ENCODE measurements at places on chromosomes 2 and 18.

DNA sequence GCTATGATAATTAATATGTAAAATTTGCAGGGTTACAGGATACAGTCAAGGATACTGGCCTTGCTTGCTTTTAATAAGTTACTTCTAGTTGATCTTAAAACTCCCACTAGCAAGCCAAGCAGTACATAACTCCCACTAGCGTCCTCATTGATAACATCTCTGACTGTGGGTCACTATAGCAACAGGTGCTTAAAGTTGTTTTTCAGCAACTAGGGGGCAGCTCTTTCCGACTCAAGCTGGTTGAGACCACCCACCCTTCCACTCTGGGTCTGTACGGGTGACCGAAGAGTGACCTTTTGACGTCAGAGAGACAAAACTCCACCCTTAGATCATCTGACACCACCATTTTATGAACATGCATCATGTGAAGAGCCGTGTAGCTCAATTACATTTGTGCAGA, 208.6 kb downstream of the MYO1B start:
- DNase-seq: no peak

DNA sequence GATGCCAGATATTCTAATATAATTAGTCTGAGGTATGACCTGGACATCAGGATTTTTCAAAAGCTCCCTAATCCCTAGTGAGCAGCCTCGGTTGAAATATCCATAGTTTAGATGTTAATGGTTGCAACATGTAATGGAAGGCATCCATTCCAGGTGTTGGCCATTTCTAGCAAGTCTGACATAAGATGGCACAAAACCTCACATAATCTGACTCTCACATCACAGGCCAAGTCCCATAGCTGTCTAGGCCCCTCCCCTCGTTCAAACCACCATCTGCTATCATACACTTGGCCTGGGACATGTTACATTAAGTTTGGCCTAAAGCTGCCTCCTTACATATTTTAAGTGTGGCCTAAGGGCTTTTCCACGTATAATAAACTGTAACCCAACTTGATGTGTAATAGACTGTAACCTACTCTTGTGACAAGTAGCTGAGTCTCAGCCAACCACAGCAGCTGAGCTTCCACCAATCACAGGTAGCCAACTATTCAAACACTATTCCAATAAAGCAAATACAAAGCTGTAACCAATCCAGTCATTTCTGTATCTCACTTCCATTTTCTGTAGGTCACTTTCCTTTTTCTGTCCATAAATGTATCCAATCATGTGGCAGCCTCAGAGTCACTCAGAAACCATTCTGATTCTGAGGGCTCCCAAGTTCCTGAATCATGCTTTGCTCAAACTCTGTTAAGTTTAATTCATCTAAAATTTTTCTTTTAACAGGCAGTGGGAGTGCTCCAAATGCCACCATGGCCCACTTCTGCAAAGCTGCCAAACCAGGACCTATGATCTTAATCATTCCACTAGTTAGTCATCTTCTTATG, 59.4 kb downstream of the ADD2 start:
- DNase-seq: peak; percentile 86

- no peak for DNase-seq
Measured at GRCh38 chr2:134410006-134410405, 156.1 kb downstream of the MGAT5 start.

GRCh38 chr2:196758474-196759377, 40.8 kb downstream of the GTF3C3 start:
- DNase-seq: peak; percentile 10

- no peak for DNase-seq
Measured at GRCh38 chr2:95030496-95030895, 5.0 kb downstream of the MAL start.

GRCh38 chr2:188272121-188272520, 19.6 kb upstream of the GULP1 start:
- DNase-seq: no peak

DNA sequence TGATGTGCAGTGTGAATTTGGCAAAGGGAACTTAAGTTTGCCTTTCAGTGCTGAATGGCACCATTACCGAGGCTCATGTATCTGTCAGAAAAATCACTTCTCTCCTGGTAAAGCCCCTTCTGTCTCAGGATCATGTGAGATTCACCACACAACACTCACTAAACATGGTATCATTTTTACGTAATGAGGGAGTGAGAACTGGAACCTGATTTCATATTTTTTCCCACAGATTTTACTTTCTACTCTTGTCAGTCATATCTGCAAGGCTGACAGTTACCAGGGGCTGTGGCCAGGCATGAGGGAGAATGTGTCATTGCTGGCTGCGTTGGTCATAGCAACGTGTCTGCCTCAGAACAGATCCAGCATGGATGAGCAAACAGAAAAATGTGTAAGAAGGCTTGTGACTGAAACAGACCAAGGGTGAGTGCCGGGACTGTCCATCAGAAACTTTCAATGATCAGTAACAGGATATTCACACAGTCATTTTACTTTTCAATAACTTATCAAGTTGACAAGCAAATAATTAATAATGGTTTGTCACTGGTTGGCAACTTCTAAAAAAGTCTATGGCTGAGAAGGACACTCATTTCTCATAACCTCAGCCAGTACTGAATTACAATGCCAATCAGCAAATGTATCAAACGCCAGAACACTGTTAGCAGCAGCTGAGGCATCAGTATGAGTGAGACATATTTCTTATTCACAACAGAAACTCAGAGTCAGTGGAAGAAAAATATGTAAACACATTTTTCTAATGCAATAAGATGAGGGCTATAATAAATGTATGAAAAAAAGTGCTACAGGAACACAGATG, 100.5 kb downstream of the CDC42EP3 start:
- no peak for DNase-seq

DNA sequence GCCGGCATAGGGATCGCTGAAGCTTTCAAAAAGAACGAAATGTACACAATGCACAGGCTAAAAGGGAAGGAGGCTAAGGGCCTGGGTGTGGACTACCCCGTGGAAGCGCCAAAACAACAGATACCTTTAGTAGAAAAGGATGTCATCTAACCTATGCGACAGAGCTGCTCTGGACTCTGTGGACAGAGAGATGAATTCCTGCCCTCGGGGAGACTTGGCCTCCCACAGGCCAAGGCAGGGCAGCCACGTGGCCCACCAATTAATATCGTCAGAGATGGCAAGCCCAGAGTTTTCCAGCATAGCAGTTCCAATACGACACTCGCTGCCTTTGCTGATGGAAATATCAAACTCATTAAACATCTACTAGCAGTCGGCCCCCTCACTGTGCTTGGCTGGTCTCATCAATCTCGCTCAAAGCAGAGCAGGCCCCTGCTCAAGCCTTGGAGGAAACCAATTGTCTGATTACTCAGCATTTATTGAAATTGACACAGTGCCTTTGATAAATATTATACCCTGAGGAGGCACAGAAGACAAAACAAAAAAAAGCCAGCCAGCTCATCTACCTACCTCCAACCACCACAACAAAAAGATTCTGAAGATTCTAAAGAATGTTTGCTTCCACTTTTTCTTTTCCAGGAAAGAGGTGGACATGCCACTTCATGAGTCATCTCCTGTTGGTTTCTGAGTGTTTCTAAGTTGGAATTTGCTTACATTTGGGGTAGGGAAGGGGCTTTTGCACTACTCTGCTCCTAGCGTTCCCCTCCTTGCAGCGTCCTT, 79.0 kb upstream of the ACAA2 start:
- no peak for DNase-seq

Measured in DMS79 treated with DMSO at 0.1 percent for 48 hours (cell line).